ENCODE measurements at places on chromosomes 5 and 9.

DNA sequence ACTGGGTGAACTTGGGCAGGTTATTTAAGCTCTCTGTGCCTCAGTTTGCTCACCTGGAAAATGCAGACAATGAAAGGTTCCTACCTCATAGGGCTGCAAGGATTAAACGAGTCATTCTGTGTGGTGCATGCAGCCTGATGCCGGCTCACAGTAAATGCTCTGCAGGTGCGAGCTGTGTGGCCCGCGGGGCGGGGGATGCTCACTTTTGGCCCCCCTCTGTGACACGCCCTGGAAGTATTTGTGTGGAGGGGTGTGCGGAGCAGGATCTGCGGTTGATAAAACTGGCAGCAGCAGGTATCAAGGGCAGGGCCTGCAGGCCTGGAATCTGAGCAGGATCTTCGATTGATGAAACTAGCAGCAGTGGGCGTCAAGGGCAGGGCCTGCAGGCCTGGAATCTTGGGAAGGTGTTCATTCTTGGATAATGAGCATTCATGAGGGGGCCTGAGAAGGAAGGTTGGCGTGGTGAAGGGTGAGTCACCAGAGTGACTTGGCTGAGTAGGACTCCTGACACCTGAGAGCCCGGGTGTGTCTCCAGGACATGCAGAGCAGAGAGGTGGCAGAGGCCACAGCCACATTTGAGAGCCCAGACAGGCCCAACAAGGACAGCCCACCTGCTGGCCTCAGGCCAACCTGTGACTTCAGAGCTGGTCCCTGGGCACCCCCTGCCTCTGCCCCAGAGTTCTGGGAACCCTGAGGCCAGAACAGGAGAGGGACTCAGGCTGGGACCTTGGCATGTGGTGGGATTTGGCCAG, 11.9 kb downstream of the UNC5A start:
- DNase-seq = no peak

DNA sequence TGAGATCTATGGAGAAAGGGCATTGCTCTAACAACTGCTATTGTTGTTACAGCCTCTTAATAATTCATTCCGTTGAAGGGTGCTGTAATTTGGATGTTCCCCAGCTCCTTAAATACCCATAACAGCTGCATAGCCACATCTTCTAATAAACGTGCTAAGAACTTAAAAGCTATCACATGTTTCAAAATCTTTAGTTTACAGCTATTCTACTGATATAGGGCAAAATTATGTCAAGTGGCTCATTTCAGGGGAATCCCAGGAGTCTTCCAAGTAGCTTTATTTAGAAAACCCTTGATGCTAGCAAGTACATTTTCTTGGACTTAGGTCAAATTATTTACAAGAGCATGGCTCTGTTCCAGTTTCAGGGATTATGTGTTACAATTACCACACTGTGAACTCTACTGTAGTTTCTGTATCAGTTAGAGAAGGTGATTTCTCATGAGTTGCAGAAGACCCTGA, 990.4 kb upstream of the ACO1 start:
- no peak for DNase-seq

GRCh38 chr9:121360601-121361374, 9.3 kb downstream of the STOM start:
- no peak for DNase-seq

DNA sequence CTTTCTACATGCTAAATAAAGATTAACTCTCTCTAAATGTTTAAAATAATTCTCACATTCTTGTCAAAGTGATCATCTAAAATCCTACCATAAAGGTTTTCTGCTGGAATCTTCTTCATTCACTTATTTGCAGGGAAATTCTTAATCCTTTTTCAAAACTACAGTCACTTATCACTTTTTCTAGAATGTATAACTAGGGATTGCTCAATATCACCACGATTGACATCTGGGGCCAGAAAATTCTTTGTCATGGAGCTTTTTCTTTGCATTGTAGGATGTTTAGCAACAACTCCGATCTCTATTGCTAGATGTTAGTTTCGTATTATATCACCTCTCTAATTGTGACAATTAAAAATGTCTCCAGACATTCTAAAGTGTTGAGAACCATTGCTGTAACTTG, 344.9 kb upstream of the PIK3R1 start:
- no peak for DNase-seq

- no peak for DNase-seq
Observed at GRCh38 chr5:150192462-150192861, 2.6 kb downstream of the SLC6A7 start.

GRCh38 chr5:883475-884181, 9.0 kb downstream of the BRD9 start:
- DNase-seq = no peak

GRCh38 chr9:131126059-131126426, 657 bp downstream of the NUP214 start:
- no peak for DNase-seq

GRCh38 chr5:73298772-73299630, 126.0 kb downstream of the TMEM174 start:
- DNase-seq = no peak

DNA sequence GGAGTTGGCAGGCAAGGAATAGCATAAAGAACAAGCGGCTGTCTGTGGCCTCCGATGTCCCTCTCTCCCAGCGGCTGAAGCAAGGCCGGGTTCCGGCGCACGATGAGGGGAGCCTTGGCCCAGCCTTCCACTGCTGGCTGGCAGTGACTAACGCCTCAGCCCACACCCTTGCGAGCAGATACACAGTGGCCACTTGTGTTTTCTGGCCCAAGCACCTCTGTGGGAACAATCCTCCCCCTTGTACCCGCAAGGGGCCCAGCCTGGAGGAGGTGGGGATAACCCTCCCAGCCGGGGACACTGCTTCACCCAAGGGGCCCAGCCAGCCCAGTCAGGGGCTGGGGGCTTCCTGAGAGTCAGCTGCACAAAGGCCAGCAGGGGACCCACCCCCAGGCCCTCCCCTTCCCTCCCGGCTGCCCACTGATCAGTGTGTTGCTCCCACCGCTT, 23.2 kb downstream of the STK10 start:
- no peak for DNase-seq

GRCh38 chr5:105953616-105954015, 1717.1 kb downstream of the EFNA5 start:
- DNase-seq = no peak

GRCh38 chr9:33140401-33141360, 26.5 kb downstream of the B4GALT1 start:
- DNase-seq = no peak

Data from activated CD4-positive, alpha-beta T cell treated with anti-CD3 and anti-CD28 coated beads for 1 hour (primary cell).